ENCODE measurements at places on chromosomes 12 and 14.
A peak's percentile ranks its signal among the peaks of the same experiment; 100 is the strongest.

GRCh38 chr14:99512571-99513182 lies 31.5 kb downstream of the CCNK start:
- no peak for DNase-seq

DNA sequence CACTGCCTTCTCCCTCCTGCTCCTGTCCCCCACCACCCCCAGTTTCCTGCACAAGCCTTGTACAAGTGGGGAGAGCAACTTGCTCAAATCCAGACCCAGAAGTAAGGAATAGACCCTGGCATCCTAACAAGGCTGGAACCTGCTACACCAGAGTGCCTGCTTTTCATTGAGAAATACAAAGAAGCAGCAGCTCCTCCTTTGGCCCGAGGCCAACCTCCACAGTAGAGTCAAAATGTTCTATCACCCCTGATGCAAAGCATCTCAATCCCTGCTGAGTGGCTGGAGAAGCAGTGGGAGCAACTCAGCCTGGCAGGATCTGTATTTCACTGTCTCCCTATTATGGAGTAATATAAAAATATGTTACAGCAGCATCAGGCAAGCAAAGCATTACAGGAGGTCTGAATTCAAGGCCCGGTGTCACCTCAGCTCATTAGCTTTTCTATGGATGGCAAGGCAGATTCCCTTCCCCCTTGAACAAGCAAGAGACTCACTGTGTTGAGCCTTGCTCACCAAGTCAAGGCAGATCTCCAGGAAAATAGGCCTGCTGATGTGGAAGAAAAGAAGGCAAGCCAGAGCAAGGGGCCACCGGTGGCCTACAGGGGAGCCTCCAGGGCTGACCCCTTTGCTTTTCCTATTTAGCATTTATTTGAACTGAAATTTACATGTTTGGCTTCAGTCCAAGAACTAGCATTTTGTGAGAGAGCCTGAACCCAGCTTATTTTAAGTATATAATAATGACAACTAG lies 186.3 kb upstream of the EGLN3 start:
- no peak for DNase-seq

DNA sequence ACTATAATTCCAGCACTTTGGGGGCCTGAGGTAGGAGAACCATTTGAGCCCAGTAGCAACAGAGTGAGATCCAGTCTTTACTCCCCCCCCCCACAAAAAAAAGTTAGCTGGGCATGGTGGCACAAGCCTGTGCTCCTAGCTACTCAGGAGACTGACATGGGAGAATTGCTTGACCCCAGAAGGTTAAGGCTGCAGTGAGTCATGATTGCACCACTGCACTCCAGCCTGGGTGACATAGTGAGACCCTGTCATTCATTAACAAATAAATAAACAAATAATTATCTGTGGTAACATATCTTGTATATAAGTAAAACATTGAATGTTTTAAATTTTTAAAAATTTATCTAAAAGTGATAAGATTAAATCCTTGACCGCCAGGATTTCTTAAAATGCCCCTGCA lies 4.8 kb downstream of the ENTPD5 start:
- peak; percentile 6 for DNase-seq

- no peak for DNase-seq
Measured at GRCh38 chr12:88684610-88685009, 104.3 kb upstream of the KITLG start.

DNA sequence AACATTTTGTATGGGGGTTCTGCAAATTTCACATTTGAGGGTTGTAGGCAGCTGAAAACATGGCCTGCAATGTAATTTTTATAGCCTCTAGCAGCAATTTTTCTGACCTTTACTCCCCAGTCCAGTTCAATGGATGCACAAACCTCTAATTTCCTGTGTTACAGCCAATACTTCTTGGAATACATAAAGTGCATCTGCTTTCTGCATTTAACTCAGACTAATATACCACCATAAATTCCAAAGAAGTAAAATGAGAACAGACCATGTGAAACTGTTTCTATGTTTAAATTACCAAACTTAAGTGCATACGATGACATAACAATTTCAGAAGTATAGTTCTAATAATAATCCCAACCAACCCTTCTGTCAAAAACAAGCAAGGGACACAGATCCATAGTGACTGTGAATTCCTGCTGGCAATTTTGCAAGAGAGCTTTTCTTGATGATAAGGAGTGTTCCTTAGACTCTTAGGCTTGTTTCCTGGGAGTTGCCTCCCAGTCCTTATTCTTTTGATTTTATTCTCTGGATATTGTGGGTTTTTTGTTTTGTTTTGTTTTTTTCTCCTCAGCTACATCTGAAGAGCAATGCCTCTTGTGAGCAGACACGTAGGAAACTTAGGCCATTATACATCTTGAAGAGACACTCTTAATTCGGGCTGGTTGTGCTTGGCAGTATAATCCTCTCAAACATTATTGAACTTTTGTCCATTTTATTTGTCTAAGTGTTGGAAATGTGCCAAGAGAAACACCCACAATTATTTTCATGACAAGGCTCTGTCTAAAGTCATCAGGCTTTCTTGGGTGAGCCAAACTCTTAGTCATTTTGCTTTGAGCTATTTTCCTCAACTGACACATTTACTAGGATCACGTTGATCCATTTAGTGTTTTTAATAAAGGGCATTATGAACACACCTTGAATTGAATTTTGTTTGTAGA lies 51.3 kb upstream of the RERGL start:
- peak; percentile 75 for DNase-seq

DNA sequence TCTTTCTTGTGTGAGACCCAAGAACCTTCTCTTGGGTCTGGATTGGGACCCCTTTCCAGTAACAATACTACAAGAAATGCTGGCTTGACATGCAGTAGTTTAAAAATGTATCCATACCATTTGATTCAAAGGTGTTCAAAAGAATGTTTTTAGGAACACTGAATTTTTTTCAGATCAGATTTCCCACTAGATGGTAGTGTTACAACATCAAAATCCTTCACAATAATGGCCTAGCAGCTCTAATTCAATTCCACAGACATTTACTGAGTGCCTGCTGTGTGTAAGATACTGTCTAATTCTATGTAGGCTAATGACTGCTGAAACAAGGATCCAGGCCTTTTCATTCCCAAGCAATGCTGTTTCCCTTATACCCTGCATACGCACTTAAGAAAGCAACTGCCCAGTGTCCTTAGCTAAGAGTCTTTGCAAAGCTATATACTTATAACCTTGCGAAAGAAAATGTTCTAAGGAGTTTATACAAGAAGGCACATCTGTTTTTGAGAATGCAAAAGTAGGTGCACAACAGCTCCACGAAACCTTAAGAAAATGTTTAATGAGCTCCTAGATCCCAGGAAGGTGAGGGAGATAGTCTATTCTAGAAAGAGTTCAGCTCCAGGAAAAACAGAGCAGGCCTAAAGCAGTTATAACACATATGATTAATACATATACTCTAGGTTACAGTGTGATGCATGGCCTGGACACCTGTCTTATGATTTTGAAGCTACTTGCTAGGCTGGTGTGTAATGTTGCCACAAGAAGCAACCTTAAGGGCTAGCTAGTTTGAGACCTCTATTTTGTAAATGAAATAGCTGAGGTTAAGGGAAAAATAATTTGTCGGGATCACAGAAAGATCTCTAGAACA lies 50.9 kb upstream of the PKP2 start:
- peak; percentile 48 for DNase-seq

All from M059J (cell line).